Colonic mucosa (tissue), 4 donors: ENCODE measurements at places on chromosomes 5 and 9. TPM values are rescaled to one million over a fixed set of nuclear protein-coding genes. Genes with fewer than 3 reads are reported as not detected.

- no peak overlapping the region for H3K27ac ChIP-seq
- DNase-seq: no peak
- H3K4me1 ChIP-seq: peaks cover 5% of the 10 kb centered on the region
- no peaks in the 10 kb centered on the region for H3K36me3 ChIP-seq
- peak overlapping the region; percentile 15 for H3K4me3 ChIP-seq
Observed at GRCh38 chr9:96027251-96028131, 152.0 kb downstream of the ERCC6L2 start.

GRCh38 chr5:53873235-53873634 is 312.8 kb downstream of the NDUFS4 start:
- H3K36me3 ChIP-seq: no peaks in the 10 kb centered on the region
- H3K27me3 ChIP-seq: no peaks in the 10 kb centered on the region
- no peaks in the 10 kb centered on the region for H3K4me1 ChIP-seq
- no peak overlapping the region for H3K27ac ChIP-seq
- no peak for DNase-seq
- no peak overlapping the region for H3K4me3 ChIP-seq

GRCh38 chr9:89078421-89078820 is 87.2 kb downstream of the S1PR3 start:
- H3K4me3 ChIP-seq: no peak overlapping the region
- DNase-seq: no peak
- H3K36me3 ChIP-seq: no peaks in the 10 kb centered on the region
- H3K27ac ChIP-seq: no peak overlapping the region
- no peaks in the 10 kb centered on the region for H3K27me3 ChIP-seq

ZNF484 gene
- total RNA-seq: 4.0 TPM

DNA sequence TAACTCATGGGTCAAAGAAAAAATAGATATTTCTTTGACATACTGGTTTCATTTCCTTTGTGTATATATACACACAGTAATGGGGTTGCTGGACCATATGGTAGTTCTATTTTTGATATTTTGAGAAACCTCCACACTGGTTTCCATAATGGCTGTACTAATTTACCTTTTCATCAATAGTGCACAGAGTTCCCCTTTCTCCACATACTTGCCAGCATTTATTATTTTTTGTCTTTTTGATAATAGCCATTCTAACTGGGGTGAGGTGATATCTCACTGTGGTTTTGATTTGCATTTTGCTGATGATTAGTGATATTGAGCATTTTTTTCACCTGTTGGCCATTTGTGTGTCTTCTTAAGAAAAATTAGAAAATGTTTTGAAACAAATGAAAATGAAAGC is 78.4 kb upstream of the CKMT2 start:
- H3K4me1 ChIP-seq: no peaks in the 10 kb centered on the region
- H3K27me3 ChIP-seq: no peaks in the 10 kb centered on the region
- H3K36me3 ChIP-seq: no peaks in the 10 kb centered on the region
- no peak overlapping the region for H3K4me3 ChIP-seq
- H3K27ac ChIP-seq: no peak overlapping the region
- DNase-seq: no peak

UCK1 gene
- 20.2 TPM for total RNA-seq
